Adipocyte (in vitro differentiated cells): ENCODE measurements at places on chromosomes 1 and 21.

GRCh38 chr1:76055987-76056386 lies 18.6 kb upstream of the ST6GALNAC3 start:
- DNase-seq, result no peak

DNA sequence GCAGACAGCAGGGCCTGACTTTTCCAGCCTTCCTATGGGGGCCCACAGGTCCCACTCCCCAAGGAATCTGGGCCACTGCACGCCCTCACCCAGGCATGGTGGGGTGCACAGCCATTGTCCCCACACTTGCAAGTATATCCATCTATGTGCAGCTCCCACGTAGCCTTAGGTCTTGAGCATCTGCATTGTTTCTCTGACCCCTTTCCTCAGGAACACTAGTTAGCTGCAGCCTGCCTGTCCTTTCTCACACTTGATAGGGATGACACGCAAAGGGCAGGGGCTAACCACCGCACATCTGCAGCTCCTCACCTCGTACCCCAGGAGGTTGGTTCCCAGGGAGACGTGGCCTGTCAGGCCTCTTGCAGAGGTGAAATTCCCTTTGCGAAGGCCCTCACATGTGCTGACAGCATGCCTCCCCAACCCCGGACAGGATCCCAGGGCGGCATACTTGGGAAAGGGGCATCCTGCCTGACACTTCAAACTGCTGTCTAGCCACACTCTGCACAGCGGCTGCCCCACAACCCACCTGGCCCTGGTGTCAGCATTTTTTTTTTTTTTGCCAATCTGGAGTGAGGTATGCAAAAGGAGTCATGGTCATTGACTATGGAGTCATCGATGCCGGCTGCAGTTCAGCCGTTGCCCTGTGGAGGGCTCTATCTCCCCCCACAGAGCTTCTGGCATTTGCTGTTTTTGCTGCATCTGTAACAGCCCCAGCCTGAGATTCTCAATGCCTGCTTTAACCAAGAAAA lies 5.0 kb downstream of the JMJD4 start:
- peak; percentile 75 for DNase-seq

DNA sequence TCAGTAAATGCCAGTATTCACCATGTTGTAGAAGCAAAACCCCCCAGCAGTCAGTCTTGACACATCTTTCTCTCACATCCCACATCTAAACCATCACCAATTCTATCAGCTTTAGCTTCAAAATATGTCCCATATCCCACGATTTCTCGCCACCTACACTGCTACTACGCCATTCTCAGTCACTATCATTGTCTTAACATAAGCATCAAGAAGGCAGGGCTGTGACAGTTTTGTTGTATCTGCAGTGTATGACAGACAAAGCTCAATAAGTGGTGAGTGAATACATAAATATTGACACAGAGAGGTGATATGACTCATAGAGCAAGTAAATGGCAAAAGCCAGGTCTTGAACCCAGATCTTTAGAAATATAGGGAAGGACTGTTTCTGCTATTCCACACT lies 59.9 kb downstream of the JAK1 start:
- no peak for DNase-seq

- DNase-seq, result no peak
These were observed 10.5 kb upstream of the IFI6 start for GRCh38 chr1:27682351-27682944.

DNA sequence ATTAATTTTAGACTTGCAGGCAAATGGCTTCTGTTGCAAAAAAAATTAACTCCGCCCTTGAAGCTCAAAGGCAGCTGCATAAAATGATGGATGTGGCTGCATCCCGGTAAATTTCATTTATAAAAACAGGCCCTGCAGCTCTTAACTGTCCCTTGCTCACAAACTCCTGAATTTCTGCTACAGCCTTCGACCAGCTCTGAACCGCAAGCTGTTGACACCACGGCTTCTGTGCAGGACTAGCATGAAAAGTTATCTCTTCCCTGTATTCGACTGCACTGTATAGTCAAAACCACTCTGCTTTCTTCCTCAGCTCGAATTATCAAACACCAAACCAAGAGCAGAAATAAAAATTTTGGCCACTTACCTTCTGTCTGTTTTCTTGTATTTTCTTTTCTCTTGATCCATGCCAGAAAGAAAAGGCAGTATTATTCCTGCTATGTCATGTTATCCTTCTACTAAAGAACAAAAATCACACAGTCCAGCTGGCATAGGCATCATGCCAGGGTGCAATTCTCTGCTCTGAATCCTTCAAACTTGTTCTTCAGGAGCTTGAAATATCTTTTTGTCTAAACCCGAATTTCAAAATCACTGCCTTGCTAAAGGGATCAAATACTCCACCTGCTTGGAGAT lies 195.5 kb upstream of the NCAM2 start:
- no peak for DNase-seq

- DNase-seq, result no peak
These were observed 366.9 kb upstream of the VAMP3 start for GRCh38 chr1:7404046-7404742.

GRCh38 chr21:16968436-16968835 lies 544.4 kb upstream of the CXADR start:
- DNase-seq, result no peak

DNA sequence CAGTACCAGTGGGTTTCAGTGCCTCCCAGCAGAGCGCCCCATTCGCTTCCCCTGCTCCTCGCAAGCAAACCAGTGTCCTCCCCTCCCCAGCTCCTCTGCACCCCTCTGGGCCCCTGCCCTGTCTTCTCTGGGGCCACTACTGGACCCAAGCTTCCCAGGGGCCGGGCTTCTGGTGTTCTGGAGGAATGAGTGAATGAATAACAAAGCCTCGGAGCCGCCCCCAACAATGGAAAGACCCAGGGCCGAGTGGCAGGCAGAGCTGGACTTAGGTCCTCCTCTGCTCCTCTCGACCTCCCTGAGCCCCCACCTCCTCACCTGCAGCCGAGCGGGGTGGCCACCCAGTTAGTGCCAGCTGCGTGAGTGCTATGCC lies 37.6 kb downstream of the MATN1 start:
- DNase-seq, result no peak

- no peak for DNase-seq
These were observed 231.3 kb upstream of the VAMP3 start for GRCh38 chr1:7539769-7540175.

- DNase-seq, result peak; percentile 84
These were observed at the start of gene NAV1 for GRCh38 chr1:201538612-201539551. Gene NAV1, plus strand, starts transcription at chr1:201539127. Its CDS starts 83,758 bp downstream, at chr1:201622885.

GRCh38 chr1:204288021-204288588 lies 71.6 kb downstream of the PLEKHA6 start:
- no peak for DNase-seq

- no peak for DNase-seq
These were observed 65.0 kb downstream of the TOR3A start for GRCh38 chr1:179146911-179147310.

DNA sequence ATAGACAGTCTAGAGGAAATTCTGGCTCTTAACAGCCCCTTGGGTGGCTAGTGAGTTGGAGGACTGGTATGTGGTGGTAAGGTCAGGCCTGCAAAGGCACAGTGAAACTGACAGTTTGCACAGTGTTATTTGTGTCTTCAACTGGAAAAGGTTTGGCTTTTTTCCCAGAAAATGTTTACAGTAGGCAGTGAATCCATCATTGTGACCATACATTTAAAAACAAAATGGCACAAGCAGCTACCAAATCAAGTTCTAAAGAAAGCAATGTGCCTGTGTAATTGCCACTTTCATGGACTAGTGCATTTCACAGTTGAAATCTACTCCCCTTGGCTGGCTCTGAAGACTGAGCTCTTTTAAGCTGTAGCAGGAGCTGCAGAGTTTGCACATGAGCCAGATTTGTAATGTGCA lies 24.8 kb downstream of the ATPAF1 start:
- DNase-seq, result peak; percentile 76

DNA sequence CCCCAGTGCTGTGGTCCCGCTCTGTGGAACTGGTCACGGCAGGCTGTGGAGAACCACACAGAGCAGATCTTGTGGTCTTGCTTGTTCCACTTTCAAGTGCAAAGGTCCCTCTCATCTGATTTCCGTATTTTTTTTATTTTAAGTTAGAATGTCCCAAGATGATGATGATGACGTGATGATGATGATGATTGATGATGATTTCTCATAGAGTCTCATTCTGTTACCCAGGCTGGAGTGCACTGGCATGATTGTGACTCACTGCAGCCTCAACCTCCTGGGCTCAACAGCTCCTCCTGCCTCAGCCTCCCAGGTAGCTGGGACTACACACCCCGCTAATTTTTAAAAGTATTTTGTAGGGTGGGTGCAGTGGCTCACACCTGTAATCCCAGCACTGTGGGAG lies 12.2 kb downstream of the EVA1C start:
- no peak for DNase-seq

DNA sequence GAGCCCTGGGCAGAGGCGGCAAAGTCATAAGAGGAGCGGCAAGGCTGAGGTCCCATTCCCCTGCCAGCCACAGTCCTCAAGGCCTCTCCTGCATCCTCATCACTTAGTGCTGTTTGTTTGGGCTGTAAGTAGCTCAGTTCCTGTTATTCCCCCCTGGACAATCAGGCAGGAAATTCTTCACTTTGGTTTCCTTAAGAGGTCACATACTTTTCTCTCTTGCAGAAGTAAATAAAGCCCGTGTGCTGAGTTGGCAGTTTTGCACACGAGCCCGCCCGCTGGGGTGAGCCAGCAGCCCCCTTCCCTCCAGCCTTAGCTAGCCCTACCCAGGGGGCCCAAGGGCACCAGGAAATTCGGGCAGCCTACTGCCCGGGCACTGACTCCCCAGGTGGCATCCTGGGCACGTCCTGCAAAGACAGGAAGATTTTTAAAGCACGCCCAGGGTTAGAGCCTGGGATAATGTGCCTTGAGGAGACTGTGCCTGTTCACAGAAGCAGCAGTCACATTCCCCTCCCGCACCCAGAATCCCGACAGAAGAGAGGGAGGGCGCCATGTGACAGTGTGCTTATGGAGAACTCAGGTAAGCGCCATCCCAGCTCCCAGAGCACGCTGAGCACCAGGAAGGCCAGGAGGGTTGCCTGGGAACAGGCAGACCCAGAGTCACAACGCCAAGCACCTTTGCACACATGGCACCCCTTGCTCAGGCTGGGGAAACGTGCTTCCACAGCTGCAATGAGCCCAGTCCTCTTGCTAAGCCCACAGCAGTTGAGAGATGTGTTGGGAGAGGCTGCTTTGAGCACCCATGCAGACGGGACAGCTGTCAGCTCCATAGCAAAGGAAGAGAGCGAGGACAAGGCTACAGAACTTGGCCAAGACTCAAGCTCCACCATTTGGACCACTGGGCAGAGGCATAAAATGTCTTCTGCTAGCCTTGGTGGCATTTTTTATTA lies 144.5 kb upstream of the TMEM51 start:
- DNase-seq, result no peak

GRCh38 chr1:44719318-44719717 lies 11.7 kb downstream of the RNU5D-1 start:
- DNase-seq, result no peak

DNA sequence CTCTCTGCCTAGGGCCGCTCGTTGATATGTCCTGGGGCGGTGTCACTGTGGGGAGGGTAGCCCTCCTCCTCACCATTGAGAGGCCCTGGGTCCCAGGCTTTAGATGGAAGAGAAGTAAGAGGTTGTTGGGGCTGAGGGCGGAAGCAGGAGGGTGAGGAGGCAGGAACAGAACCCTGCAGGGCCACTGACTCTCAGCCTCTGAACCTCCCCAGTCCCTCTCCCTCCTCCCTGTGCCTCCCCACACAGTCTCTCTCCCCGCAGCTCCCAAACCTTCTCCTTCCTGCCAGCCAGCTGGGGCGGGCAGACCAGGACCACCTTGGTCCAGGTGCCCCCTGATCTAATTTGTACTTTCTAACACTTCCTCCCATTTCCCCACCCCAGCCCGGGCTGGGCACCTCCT lies 14.3 kb upstream of the FAM131C start:
- DNase-seq, result no peak

DNA sequence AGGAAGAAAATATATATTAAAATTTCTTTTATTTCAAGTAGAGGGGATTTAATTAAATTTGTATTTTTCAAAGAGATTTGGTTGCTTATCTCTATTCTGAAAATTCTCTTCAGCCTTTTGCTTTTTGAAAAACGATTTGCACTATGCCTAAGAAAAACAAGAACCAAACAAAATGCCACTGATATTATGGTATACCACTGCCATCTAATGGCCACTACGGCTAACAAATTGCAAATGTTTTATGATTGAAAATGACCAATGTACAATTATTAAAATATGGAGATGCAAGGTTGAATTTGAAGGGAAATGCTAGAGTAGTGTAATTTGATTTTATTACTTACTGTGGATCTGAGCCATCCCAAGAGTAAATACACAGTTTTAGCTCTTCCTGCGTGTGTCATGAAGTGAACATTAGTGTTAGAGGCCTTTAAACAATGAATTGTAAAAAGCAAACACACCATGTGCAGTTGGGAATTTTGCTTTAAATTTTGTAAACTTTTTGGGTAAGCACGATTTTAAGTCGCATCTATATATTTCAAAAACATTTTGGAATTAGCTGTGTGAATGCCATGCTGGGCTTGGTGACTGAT lies 137.4 kb upstream of the USP25 start:
- DNase-seq, result peak; percentile 75

DNA sequence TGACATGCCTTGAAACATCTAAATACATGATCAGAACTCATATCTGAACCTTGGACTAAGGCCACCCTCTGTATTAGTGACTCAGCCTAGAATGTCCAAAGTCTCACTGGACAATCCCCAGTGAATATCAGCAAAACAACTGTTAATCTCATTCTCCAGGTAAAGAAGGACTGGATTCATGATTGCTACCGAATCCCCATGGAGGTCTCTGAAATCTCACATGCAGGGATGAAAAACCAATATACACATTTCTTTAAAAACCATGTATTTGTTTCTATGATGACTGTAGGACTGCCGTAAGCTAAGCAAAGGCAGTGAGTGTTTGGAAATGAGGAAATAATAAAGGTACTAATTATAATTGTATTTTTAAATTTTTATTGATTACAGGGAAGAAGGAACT lies at the start of gene OR2L3:
TSS of gene OR2L3 (plus strand) at position 301 of the 400 bp plus-strand sequence. CDS start 13,846 bp downstream, outside the sequence.
- no peak for DNase-seq

DNA sequence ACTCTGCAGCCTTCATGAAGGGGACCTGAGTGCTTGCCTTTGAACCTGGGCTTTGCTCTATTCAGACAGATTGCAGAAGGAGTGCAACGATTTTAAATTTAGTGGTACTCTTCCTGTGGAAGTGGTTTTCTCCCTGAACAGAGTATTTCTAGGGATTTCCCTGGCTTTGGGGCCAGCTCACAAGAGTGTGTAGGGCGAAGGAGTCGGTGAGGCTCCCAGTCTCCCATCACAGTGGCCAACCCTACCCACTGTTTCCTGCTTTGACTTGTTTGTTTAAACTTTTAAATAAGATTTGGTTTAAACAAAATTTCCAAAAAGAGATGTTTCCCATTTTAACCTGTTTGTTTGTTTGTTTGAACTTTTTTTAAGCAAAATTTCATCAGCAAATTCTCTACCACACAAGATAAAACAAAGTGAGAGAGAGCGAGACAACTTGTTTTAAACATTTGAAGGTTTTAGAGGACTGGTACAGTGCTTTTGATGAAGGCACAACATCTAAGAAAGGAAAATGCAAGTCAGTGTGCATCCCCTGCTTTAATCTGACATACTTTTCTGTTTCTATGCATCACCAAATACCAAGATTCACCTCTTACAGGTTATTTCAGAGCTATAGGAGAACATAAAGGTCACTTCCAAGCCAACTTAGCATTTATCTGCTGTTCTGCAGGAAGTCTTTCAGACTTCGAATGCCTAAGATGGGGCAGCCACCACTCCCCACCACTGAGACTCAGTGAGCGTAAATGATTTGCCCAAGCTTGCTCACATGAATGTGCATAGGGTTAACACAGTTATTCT lies 6.6 kb downstream of the SELP start:
- DNase-seq, result no peak
